Foreskin fibroblast (primary cell): ENCODE measurements at places on chromosomes 7 and 10.

DNA sequence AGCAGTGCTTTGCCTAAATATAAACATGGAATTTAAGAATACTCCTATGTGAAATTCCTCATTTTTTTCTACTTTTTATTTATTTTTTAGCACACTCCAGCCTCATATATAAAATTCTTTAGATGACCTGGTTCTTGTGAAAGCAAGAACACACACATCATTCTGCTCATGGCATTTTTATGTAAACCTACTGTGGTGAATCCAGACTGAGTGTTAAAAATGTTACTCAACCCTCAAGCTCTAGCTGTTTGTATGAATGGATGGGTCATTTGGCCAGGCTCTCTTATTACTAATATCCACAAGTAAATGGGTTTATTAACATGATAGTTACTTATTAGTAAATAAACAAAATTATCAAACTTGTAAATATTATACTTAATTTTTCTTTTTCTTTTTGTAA lies 551.7 kb upstream of the LRRN3 start:
- peak; percentile 20 for DNase-seq

- DNase-seq = no peak
Measured at GRCh38 chr10:24700948-24701347, 22.7 kb downstream of the ARHGAP21 start.

DNA sequence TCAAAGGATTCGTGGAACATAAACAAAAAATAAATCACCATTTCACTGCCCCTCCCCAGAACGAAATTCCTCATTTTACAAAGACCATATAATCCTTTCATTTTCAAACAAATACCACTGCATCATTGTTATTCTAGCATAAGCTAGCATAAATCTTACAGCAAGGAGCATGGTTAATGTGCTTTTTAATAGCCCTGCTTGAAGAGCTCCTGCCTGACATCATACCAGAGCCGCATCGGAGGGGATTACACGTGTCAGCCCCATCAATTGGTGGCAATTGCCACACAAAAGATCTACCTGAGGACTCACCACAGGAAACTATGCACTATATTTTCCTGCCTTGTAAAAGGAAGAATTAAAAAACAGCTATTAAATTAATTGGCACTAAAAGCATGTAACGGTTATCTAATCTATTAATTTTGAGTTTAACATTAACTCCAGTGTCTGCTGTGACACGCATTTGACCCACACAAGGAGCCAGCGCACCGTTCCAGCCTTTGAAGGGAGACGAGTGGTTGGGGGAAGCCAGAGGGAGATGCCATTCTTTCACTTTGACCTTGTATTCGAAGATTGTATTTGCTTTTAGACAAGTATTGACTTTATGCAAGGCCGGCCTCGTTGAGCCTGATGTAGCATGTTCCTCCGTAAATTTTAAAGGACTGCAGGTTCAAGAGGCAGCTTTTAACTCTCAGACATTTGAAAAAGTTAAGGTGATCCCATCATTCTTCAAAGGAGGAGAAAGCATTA lies 261.1 kb upstream of the RNF32 start:
- DNase-seq = no peak

GRCh38 chr7:113730309-113730955 lies 188.4 kb downstream of the PPP1R3A start:
- DNase-seq = peak; percentile 68

- DNase-seq = no peak
Measured at GRCh38 chr10:10958041-10958440, 59.6 kb upstream of the CELF2 start.

DNA sequence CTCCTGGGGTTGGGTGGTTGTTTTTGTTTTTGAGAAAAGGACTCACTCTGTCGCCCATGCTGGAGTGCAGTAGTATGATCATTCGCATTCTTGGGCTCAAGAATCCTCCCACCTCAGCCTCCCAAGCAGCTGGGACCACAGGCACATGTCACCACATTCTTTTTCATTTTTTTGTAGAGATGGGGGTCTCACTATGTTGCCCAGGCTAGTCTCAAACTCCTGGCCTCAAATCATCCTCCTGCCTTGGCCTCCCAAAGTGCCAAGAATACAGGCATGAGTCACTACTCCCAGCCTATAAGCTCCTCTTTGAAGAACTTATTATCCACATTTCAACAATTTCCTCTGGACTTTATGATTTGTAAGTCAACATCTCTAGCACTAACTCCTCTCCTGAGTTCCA lies 102.7 kb downstream of the KMT2C start:
- no peak for DNase-seq

DNA sequence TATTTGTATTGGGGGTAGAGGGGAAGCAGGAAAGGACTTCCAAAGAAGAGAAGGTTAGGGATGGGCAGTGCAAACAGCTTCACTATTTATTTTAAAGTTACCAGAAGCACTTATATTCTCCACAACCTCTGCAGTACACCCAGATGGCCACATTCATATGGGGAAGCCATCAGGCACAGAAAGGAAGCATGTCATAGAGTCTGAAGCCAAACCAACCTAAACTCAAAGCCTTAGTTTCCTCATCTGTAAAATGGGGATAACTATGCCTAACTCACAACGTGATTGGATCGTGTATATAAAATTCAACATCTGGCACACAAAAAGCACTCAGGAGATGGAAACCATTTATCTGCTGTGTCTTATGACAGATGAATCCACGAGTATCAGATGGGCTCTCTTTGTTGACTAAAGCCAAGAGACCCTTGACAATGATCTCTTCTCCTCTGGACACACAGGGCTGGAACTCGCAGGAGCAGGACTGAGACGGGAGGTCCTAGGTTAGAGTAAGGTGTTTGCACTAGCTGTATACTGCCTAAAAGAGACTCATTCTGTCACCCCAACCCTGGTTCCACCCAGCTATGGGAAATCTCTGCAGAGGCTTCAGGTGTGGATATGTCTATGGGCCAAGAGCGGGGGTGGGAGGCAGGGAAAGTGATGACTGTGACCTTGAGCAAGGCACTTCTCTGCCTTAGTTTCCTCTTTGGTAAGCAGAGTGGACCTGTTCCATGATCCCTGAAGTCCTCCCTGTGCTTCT lies 1.8 kb downstream of the KIAA1549 start:
- DNase-seq = no peak

GRCh38 chr10:6083523-6084475 lies 5.0 kb upstream of the RBM17 start:
- peak; percentile 7 for DNase-seq
